Thyroid gland (tissue), 4 donors: ENCODE measurements at places on chromosomes 1 and 21. TPM values are rescaled to one million over a fixed set of nuclear protein-coding genes. Genes with fewer than 3 reads are reported as not detected.
A peak's percentile ranks its signal among the peaks of the same experiment; 100 is the strongest.

DNA sequence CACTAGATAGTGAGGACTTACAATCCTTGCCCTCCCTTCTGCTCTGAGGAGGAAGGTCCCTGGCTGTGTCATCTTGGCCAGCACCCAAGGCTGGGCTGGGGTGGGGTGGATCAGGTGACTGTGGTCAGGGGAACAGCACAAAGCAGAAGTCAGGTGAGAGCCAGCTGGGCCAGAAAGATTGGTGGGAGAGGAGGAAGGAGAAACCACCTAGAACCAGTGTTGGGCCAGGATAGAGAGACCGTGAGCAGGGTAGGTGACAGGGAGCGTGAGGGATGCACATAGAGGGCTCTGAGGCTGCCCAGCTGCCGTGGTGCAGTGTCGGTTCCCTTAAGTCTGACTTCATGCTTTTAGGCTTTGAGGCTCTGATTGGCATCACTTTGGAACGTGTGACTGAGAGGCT is 22.7 kb downstream of the NCF2 start:
- peak; percentile 37 for DNase-seq
- H3K36me3 ChIP-seq, result no peaks in the 10 kb centered on the region
- no peak overlapping the region for H3K4me3 ChIP-seq
- no peak overlapping the region for H3K27ac ChIP-seq
- no peaks in the 10 kb centered on the region for H3K27me3 ChIP-seq
- H3K4me1 ChIP-seq, result no peaks in the 10 kb centered on the region

- no peaks in the 10 kb centered on the region for H3K27me3 ChIP-seq
- H3K36me3 ChIP-seq, result no peaks in the 10 kb centered on the region
- no peak for DNase-seq
- no peak overlapping the region for H3K4me3 ChIP-seq
These were observed 148.9 kb upstream of the CTTNBP2NL start for GRCh38 chr1:112247036-112247597.

- peaks cover 15% of the 10 kb centered on the region for H3K4me1 ChIP-seq
- H3K4me3 ChIP-seq, result no peak overlapping the region
- H3K27ac ChIP-seq, result no peak overlapping the region
- no peaks in the 10 kb centered on the region for H3K27me3 ChIP-seq
- no peaks in the 10 kb centered on the region for H3K36me3 ChIP-seq
These were observed 180.2 kb downstream of the HIVEP3 start for GRCh38 chr1:41738475-41738874.

- DNase-seq, result no peak
- H3K4me1 ChIP-seq, result no peaks in the 10 kb centered on the region
- H3K4me3 ChIP-seq, result no peak overlapping the region
- no peaks in the 10 kb centered on the region for H3K36me3 ChIP-seq
- no peaks in the 10 kb centered on the region for H3K27me3 ChIP-seq
- no peak overlapping the region for H3K27ac ChIP-seq
These were observed 65.7 kb downstream of the PLA2G4A start for GRCh38 chr1:186894415-186894814.

DNA sequence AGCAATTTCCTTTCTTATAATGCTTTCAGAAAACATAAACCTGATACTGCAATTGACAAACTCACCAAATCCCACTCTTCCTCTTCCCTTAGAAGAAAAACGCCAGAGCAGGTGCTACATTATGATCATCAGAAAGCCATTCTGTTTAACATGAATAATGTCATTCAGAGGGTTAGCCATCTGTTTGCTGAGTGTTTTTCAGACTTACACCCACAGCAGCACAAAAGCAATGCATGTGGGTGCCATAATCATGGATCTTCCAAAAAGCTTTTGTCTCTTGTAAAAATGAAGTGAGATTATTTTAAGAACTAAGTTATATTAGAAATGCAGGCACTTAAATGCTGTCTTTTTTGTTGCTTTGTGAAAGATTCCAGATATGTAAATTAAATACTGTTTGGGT is 204.6 kb upstream of the TMPRSS15 start:
- no peaks in the 10 kb centered on the region for H3K36me3 ChIP-seq
- DNase-seq, result no peak
- no peak overlapping the region for H3K27ac ChIP-seq
- H3K4me3 ChIP-seq, result no peak overlapping the region
- H3K4me1 ChIP-seq, result no peaks in the 10 kb centered on the region
- no peaks in the 10 kb centered on the region for H3K27me3 ChIP-seq

DNA sequence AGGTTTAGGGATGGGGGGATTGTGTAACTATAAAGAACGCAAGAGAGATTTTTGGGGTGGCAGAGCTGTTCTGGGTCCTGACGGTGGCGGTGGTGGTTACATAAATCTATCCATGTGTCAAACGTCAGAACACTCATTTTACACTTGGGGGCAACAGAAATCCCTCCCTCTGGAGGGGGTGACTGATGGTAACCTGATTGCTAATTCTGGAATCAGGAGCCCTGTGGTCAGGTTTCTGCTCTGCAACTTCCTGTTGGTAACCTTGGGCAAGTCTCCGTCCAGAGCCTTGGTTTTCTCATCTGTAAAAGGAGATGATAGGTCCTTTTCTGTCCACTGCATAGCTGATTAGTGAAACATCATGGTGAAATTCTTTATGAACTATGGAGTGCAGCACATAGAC is 40.9 kb downstream of the ALPL start:
- H3K4me3 ChIP-seq, result no peak overlapping the region
- H3K27me3 ChIP-seq, result no peaks in the 10 kb centered on the region
- H3K36me3 ChIP-seq, result no peaks in the 10 kb centered on the region
- H3K4me1 ChIP-seq, result no peaks in the 10 kb centered on the region
- H3K27ac ChIP-seq, result no peak overlapping the region
- DNase-seq, result no peak

GRCh38 chr1:151718666-151719065 is 2.1 kb upstream of the CELF3 start:
- H3K27ac ChIP-seq, result no peak overlapping the region
- no peak overlapping the region for H3K4me3 ChIP-seq
- H3K27me3 ChIP-seq, result peaks cover 12% of the 10 kb centered on the region
- no peak for DNase-seq
- H3K36me3 ChIP-seq, result no peaks in the 10 kb centered on the region

DNA sequence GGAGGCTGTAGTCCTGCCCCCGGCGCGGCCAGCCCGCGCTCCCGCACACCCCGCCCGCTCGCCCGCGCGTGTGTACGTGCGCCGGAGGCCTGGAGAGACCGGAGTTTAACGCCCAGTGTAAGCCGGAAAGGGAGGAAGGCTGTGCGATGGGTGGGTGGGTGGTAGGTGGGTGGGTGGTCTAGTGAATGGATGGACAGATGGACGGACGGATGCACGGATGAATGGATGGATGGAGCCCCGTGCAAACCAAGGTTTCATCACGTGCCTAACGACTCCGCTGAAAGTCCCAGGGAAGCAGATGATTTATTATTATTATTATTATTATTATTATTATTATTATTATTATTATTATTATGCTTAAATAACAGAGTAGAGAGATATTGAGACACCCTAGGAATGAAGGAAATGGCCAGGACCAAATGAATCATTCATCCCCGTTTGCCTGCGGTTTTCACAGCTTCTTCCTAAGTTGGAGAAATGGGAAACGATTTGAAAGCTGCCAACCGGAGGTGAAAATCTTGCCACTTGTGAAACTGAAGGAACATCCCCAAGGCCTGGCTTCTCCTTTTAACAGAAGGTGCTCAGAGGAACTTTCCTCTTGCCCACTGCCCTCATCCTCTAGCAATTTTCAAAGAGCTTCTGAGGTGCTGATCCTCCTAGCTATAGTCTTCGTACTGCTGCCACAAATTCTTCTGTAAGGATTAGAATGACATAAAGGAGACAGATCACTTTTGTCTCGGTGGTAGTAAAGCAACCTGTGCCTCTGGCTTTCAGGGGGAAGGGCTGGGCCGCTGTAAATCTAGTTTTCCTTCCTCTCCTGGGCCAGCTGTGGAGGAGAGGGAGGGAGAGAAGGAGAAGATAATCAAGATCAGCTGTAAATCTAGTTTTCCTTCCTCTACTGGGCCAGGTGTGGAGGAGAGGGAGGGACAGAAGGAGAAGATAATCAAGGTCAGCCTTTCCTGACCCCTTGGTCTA is 648 bp upstream of the RGS7 start:
- peak overlapping the region; percentile 28 for H3K4me3 ChIP-seq
- no peaks in the 10 kb centered on the region for H3K27me3 ChIP-seq
- peaks cover 4% of the 10 kb centered on the region for H3K4me1 ChIP-seq
- no peaks in the 10 kb centered on the region for H3K36me3 ChIP-seq
- no peak overlapping the region for H3K27ac ChIP-seq

DNA sequence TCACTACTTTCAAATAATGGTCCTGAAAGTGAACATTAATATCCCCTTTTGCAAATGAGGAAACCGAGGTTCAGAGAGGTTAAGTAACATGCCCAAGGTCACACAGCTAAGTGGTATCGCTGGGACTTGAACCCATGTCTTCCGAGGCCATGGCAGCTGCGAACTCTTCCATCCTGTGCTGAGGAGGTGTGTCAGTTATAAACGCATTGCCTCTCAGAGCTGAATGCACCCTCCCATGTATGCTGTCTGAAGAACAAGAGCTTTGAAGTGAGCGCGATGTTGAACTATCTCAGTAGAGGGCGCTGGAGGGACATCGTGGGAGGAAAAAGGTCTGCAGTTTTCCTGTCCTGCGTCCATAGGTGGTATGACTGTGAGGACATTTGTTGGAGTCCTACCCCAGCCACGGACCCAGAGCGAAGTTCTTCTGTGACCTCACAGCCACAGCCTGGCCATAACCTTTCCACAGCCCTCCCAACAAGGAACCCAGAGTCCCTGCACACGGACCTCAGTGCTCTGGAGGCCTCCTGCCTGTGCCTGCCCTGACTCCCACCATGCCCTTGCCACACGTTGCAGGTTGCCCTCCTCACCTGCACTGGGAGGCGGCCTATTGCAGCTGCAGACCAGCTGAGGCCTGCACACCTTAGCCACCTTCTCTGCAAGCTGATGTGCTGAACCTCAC is 7.5 kb downstream of the MYOC start:
- H3K27me3 ChIP-seq, result no peaks in the 10 kb centered on the region
- no peaks in the 10 kb centered on the region for H3K36me3 ChIP-seq
- peak overlapping the region; percentile 1 for H3K27ac ChIP-seq
- DNase-seq, result peak; percentile 77

DNA sequence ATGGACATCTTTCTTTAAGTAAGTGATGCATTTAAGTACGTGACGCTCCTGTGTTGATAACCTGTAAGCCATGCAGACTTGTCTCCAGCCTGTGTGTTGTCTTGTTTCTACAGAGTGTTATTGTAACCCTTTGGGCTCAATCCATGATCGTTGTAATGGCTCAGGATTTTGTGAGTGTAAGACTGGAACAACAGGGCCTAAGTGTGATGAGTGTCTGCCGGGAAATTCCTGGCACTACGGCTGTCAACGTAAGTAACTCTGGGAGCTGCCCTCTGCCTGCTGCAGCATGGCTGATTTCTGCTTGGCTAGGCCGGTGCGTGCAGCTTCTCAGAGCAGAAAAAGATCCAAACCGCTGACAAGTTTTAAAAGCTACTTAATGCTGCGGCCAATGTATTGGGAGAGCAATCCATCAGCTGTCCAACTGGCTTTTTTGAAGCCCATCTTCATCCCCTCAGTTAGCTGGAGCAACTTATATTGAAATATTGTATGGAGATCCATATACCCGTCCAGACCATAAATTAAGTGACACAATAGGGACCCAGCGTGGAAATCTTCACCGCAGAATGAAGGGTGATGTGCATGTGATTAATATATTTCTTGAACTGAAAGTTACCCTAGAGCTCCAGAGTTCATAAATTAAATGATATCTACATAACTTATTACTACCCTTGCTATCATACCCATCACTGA is 295.9 kb downstream of the NTNG1 start:
- DNase-seq, result peak; percentile 4
- H3K4me3 ChIP-seq, result no peak overlapping the region
- H3K27me3 ChIP-seq, result no peaks in the 10 kb centered on the region
- no peaks in the 10 kb centered on the region for H3K4me1 ChIP-seq

DNA sequence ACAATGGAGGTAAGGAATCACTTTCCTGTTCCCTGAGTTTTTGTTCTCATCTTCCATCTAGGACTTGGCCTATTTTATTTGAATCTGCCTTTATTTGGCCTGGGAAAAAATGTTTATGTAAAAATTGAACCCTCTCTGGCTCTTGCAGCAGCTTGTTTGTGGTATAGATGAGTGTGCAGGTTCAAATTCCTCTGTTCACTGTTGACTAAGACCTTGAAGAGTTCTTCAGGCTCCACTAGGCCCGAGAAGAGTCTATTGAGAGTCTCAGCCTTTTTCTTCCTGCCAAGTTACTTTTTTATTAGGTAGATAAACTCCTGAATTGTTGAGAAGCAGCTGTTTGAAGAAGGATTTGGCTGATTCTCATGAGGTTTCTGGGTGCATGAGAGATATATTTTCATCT is 248.8 kb upstream of the ADGRL2 start:
- DNase-seq, result peak; percentile 39
- H3K4me3 ChIP-seq, result no peak overlapping the region
- H3K4me1 ChIP-seq, result peaks cover 30% of the 10 kb centered on the region
- H3K27ac ChIP-seq, result peak overlapping the region; percentile 56
- H3K36me3 ChIP-seq, result no peaks in the 10 kb centered on the region

GRCh38 chr1:203059485-203059884 is 26.3 kb downstream of the MYOG start:
- H3K4me3 ChIP-seq, result no peak overlapping the region
- H3K27me3 ChIP-seq, result no peaks in the 10 kb centered on the region
- H3K27ac ChIP-seq, result no peak overlapping the region
- no peaks in the 10 kb centered on the region for H3K4me1 ChIP-seq
- no peaks in the 10 kb centered on the region for H3K36me3 ChIP-seq
- no peak for DNase-seq

GRCh38 chr1:5730272-5731109 is 261.7 kb downstream of the NPHP4 start:
- DNase-seq, result no peak
- H3K36me3 ChIP-seq, result no peaks in the 10 kb centered on the region
- H3K4me3 ChIP-seq, result no peak overlapping the region
- H3K27me3 ChIP-seq, result no peaks in the 10 kb centered on the region
- no peaks in the 10 kb centered on the region for H3K4me1 ChIP-seq

- H3K36me3 ChIP-seq, result no peaks in the 10 kb centered on the region
- DNase-seq, result no peak
- no peak overlapping the region for H3K4me3 ChIP-seq
- no peak overlapping the region for H3K27ac ChIP-seq
These were observed 21.6 kb upstream of the STUM start for GRCh38 chr1:226526801-226527595.

DNA sequence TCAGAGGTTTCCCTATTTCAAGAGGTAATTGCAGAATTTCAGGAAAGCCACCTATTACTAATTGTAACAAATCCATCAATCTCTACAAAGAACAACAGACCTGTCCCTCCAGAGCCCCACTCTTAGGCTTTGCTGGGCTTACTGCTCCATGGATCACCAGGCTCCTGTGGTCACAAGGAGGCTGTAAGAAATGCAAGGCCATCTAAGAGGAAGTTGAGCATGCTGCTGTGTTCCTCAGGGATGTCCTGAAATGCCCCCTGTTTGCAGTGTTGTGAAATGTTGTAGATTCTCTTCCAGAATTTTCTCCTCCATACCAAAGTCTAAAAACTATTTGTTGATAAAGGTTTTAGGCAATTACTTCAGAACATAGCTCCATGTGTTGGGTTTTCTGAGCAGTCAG is 24.4 kb upstream of the DUSP23 start:
- no peaks in the 10 kb centered on the region for H3K36me3 ChIP-seq
- no peaks in the 10 kb centered on the region for H3K27me3 ChIP-seq
- DNase-seq, result no peak
- no peak overlapping the region for H3K27ac ChIP-seq
- H3K4me1 ChIP-seq, result peaks cover 6% of the 10 kb centered on the region
- H3K4me3 ChIP-seq, result no peak overlapping the region

GPR37L1 gene
- total RNA-seq, result not detected

PTGFRN gene
- 29.1 TPM for total RNA-seq

ARHGAP30 gene
- 1.4 TPM for total RNA-seq

UCK2 gene
- total RNA-seq, result 15.9 TPM

S100A7A gene
- total RNA-seq, result not detected
